Caco-2 (cell line): ENCODE measurements at places on chromosomes 13 and 19.

DNA sequence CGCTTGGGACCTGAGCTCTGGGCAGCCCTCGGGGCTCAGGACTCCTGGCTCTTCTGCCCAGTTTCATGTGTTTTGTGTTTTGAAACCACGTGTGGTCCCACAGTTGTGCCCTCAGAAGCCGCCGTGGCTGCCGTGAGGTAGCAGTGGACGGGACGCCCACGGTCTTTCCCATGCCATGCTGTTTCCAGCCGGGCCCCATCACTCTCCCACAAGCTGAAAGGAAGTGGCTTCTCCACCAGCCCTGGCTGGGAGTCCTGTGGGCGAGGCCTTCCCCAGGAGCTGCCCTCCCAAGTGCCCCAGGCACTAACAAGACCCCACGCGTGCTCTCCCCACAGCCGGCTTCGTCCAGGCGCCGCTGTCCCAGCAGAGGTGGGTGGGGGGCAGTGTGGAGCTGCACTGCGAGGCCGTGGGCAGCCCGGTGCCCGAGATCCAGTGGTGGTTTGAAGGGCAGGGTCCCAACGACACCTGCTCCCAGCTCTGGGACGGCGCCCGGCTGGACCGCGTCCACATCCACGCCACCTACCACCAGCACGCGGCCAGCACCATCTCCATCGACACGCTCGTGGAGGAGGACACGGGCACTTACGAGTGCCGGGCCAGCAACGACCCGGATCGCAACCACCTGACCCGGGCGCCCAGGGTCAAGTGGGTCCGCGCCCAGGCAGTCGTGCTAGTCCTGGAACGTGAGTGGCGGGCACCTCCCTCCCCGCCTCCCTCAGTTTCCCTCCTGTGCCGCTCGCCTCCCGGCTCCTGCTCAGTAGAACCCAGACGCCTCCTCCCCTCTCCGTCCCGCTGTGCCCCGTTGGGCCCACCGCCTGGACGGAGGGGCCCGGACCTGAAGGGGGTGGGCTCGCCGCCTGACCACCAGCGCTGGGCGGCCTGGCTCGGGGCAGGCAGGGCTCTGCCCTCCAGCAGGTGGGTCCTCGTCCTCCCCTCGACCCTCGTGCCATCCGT lies 5.3 kb downstream of the BSG start:
- no peaks in the 10 kb centered on the region; the same call in 1 of the 2 replicates for H3K36me3 ChIP-seq
- no peak overlapping the region for H3K4me3 ChIP-seq
- H3K27ac ChIP-seq: no peak overlapping the region
- DNase-seq: no peak
- no peaks in the 10 kb centered on the region for H3K27me3 ChIP-seq
- peaks cover 14% of the 10 kb centered on the region for H3K4me1 ChIP-seq

DNA sequence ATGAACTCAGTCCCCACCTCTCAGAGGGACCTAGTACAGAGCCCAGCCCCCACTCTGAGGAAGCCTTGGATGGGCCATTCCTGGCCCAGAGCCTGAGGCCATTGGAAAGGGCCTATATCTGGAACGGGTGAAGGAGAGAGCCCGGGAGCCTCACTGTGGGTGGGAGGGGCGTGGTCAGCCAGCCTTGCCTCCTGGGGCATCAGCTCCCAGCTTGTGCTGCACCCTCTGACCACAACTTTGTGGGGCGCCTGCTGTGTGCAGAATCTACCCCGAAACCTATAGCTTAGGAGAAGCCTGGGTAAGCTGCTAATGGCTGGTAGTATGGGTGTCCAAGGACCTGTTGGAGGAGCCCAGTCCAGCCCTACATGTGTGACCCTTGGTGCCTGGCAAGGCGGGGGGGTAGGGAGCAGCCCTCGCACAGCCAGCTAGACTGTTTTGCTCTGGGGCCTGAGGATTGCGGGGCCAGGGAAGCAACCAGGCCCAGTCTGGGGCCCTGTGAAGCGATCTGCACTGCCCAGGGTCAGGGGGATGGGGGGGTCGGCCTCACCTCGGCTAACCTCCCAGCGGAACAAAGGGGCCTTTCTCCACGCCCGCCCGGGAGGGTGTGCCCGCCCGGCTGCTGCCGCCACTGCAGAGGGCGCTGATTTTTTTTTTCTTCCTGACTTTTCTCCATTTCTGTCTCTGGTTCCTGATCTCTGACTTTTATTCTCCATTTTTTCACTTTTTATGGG lies 42.3 kb downstream of the LYL1 start:
- no peak for DNase-seq
- no peaks in the 10 kb centered on the region for H3K4me1 ChIP-seq

DNA sequence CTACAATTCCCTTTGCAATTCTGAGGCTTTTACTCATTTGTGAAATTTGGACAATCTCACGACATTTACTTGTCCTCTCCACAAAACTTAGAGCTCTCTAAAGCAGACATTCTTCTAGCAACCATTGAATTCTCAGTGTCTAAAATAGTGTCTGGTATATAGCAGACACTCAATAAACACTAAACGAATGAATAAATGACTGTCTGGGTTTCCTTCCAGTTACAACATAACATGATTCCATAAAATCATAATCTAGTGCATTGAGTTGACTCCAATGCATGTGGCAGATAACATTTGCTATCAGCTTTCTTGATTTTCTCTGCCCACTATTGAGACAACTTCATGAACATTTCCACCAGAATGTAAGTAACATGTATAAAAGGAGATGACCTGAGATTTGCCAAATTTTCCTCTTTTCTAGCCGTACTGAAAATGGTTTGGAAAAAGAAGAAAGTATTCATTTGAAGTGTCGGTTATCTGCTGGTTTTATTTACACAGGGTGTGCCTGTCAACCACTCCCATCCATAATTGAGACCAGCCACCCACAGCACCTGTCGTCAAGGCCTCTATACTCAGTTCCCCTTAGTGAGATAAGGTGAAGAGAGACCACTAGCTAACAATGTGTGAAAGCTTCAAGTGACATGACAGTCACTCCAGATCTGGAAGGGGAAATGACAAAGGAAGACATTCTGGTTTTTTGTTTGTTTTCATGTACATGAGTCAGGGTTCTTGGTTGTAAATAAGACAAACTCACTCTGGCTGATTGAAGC lies 4.8 kb upstream of the SERP2 start:
- H3K4me3 ChIP-seq: no peak overlapping the region
- H3K36me3 ChIP-seq: no peaks in the 10 kb centered on the region
- peak; percentile 75 for DNase-seq
- H3K27me3 ChIP-seq: no peaks in the 10 kb centered on the region
- peaks cover 76% of the 10 kb centered on the region for H3K4me1 ChIP-seq

DNA sequence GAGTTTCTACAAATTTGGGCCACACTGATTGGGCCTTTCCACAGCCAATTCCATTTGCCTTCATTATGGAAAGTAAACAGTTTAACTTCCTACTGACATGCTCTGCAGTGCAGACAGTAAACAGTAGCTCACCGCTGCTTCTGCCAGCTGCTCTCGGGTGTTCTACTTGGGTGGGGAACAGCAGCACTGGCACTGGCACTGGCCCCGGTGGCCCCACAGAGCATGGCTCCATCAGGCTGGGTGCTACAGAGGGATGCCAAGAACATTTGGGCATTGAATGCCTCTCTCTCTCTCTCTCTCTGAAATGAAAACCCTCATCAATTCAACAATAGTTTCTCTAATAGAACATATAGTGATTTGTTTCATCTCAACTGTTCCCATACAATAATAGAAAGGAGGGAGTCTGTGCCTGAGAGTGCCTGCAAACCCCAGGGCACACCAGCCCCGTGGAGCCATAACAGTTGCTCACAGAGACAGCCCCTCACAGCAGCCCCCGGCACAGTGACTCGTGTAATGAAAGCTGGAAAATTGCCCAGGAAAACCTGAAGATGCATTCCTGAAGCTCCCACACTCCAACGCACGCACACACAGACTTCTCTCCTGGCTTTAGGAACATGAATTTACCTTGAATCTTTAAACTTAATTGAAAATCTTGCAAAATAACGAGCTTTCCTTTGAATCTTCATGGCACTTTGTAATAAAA lies 38.2 kb upstream of the GJB6 start:
- no peaks in the 10 kb centered on the region for H3K36me3 ChIP-seq
- DNase-seq: no peak
- no peak overlapping the region for H3K27ac ChIP-seq
- 0 out of 2 replicates have a peak, but pooled peaks cover 2% of the 10 kb centered on the region for H3K27me3 ChIP-seq
- H3K4me1 ChIP-seq: 0 out of 2 replicates have a peak, but pooled peaks cover 4% of the 10 kb centered on the region

GRCh38 chr13:112890316-112891145 lies 78.5 kb upstream of the MCF2L start:
- DNase-seq: no peak
- no peaks in the 10 kb centered on the region for H3K36me3 ChIP-seq
- peaks cover 21% of the 10 kb centered on the region for H3K4me1 ChIP-seq
- H3K27me3 ChIP-seq: no peaks in the 10 kb centered on the region

DNA sequence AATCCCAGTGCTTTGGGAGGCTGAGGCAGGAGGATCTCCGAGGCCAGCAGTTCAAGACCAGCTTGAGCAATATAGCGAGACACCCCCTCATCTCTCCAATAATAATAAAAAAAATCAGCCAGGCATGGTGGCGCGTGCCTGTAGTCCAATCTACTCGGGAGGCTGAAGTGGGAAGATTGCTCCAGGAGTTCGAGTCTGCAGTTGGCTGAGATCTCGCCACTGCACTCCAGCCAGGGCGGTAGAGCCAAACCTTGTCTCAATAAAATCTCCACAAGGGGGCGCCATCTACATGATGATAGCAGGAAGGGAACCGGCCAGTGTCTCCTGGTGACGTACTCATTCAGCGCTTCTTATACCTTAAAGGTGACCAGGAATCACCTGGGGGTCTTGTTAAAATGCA lies 13.6 kb upstream of the C5AR1 start:
- DNase-seq: peak; percentile 89
- no peaks in the 10 kb centered on the region for H3K36me3 ChIP-seq
- no peak overlapping the region for H3K4me3 ChIP-seq
- no peaks in the 10 kb centered on the region for H3K27me3 ChIP-seq
- H3K27ac ChIP-seq: peak overlapping the region; percentile 64

- H3K27me3 ChIP-seq: no peaks in the 10 kb centered on the region
- no peak overlapping the region for H3K27ac ChIP-seq
- no peaks in the 10 kb centered on the region for H3K36me3 ChIP-seq
Measured at GRCh38 chr19:7575434-7576040, 20.1 kb upstream of the CAMSAP3 start.

- no peaks in the 10 kb centered on the region for H3K4me1 ChIP-seq
- peak overlapping the region; percentile 99 for H3K27ac ChIP-seq
- H3K36me3 ChIP-seq: peaks cover 2% of the 10 kb centered on the region
- H3K27me3 ChIP-seq: no peaks in the 10 kb centered on the region
Measured at GRCh38 chr19:892243-892893, 619 bp downstream of the MED16 start.

GRCh38 chr13:110000534-110001345 lies 214.4 kb upstream of the IRS2 start:
- H3K36me3 ChIP-seq: no peaks in the 10 kb centered on the region
- no peak overlapping the region for H3K4me3 ChIP-seq
- no peaks in the 10 kb centered on the region for H3K27me3 ChIP-seq
- DNase-seq: no peak
- H3K27ac ChIP-seq: peak overlapping the region; percentile 32

DNA sequence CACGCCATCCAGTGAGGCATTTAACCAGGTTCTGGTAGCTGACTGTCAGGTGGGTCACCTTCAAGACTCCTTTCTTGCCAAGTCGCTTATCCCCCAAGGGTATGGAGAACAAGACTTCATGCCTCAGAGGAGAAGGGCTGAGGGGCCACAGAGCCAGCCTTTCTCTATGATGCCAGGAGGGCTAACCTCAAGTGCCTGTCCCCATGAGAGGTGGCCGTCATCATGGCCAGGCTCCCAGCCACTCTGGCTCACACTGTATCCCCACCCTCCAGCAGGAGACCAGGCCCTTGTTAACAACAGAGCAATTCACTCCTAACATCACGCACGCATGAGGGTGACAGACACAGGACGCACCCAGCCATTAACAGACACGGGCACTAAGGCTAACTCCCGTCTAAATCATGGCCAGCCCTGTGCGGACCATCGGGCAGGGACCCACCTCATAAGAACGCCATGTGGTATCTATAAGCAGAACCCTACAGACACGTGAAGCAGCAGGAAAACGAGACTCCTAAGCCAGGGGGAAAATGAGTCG lies 38.6 kb upstream of the ISYNA1 start:
- H3K36me3 ChIP-seq: no peaks in the 10 kb centered on the region
- no peak overlapping the region for H3K27ac ChIP-seq
- no peak overlapping the region for H3K4me3 ChIP-seq
- no peaks in the 10 kb centered on the region for H3K4me1 ChIP-seq

DNA sequence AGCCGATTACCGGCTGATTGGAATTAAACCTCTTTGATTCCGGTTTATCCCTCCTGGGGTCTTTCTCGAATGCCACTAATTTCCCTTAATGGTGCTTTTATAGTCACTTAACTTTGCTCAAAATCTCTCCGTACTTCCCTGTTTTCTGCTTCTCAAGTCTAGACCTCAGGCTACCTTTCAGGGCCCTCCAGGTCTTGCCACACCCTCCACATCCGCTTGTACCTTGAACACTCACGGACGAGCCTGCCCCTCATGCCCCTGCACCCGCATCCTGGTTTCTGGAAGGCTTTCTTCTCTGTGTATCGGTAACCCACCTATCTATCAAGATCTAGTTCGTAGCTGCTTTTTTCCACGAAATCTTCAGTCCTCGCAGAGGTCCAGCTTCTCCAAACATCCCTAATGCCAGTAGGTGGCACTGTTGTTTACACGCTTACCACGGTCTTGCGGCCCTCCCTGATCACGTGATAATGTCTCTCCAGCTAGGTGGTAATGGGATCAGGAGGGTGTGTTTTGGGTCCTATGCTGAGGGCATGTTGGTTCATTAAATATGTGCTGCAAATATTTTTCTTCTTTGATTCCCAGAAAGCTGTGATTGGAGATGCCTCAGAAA lies 13.8 kb downstream of the ATP12A start:
- no peaks in the 10 kb centered on the region for H3K27me3 ChIP-seq
- H3K36me3 ChIP-seq: no peaks in the 10 kb centered on the region
- peak; percentile 76 for DNase-seq
- H3K4me3 ChIP-seq: no peak overlapping the region

DNA sequence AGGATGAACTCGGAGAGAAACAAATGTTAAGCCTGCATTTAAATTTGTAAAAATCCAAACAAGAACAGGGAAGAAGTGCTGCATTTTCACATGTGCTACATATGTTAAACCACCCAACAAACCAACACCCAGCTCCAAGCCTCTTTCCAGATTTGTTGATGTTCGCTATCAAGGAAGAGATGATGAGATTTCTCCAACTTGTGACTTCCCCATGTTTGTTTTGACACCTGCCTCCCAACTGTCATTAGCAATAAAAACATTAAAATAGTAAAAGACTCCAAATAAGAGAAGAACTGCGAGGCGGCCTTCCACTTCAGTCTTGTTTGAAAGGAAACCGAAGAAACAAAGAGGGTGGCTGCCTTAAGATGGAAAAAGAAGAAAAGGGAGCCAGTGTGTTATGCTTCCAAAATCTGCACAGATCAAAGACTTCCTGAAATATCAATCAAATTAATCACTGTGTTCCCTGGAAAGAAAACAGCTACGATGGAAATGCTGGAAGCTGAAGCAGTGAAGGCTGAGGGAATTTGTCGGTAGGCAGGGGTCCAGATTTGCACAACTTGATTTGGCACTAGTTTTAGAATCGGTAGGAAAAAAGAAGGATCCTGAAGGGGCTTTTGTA lies 14.0 kb upstream of the GGACT start:
- H3K4me1 ChIP-seq: no peaks in the 10 kb centered on the region
- H3K27me3 ChIP-seq: no peaks in the 10 kb centered on the region
- no peaks in the 10 kb centered on the region for H3K36me3 ChIP-seq
- no peak overlapping the region for H3K27ac ChIP-seq
